Epithelial cell of proximal tubule (primary cell): ENCODE measurements at places on chromosomes 3 and 15. TPM values are rescaled to one million over a fixed set of nuclear protein-coding genes. Genes with fewer than 3 reads are reported as not detected.

GRCh38 chr15:49468481-49468839 is 45.4 kb downstream of the FGF7 start:
- DNase-seq: no peak

DNA sequence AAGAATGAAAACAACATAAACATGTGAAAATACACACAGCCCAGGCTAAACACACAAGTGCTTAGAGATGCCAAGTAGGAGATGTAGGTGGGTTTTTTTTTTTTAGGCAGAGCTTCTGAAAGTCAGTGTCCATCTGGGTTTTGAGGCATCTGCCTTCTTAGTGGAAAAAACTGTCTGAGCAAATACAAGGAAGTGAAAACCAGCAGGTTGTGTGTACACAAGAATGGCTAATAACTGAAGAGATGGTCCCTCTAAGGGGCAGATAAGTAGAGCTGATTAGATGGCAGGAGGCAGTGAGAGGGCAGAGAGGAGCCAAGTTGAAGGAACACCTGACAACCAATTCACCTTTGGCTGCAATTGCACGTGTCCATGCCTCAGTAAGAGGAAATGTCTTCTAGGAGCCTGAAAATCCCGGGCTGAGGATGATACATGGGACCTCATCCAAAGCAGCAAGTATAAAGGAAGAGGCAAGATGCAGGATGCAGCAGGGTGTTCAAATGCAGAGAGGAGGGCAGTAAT is 34.9 kb downstream of the CYP19A1 start:
- DNase-seq: no peak

DNA sequence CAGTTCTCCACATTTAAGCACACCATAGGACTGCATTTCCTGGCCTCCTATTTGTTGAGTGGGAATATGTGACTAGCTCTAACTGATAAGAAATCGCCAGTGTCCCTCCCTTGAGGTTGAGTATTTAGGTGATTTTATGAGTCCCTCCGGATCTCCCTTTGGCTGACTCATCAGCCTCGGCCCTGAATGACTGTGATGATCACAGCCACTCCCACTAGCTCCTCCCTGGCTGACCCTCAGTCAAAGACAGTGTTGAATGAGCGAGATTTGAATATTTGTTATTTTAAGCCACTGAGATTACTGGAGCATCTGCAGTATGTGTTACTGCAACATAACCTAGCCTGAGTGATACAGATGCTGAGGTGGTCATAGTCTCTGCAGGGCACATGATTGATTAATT is 515.3 kb downstream of the EPHB1 start:
- no peak for DNase-seq

MKRN3 gene
- 0.81 TPM in 1 of 2 replicates, not detected in the other for total RNA-seq

SEMA5B gene
- total RNA-seq: not detected in 2 replicates
